ENCODE measurements at places on chromosomes 1 and 21.

- DNase-seq, result no peak
Observed at GRCh38 chr1:232568331-232568852, 61.5 kb downstream of the SIPA1L2 start.

GRCh38 chr1:172600615-172601014 is 58.3 kb upstream of the FASLG start:
- no peak for DNase-seq

DNA sequence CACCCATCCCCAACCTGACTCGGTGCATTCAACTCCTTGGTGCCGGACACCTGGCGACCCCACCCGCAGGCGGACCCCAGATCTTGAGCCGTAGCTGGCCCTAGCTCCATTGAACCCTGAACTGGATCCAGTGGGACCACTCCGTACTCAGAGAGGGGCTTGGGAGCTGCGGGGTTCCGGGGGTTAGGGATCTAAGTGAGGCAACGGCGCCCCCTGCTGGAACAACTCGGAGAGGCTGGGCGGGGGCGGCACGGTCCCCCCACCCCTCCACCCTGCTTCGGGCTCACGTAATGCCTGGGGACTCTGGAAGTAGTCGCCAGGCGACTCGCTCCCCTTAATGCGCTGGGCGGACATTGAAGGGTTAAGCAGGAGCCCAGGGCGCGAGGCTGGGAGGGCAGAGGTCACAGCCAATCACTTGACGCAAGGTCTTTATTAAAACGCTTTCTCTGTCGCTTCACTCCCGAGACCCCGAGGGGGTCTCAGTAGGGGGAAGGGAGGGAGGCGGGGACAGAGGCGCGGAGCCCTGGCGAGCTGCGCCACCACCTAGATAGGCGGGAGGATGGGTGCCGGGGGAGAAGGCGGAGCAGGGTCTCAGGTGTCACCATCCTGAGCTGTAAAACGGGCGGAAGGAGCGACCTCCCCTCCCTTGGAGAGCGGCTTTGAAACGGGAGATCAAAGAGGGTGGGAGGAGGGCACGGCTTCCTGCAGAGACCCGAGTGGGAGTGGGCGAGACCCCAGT is 704 bp upstream of the CRABP2 start:
- peak; percentile 71 for DNase-seq

GRCh38 chr1:199976496-199977144 is 50.9 kb upstream of the NR5A2 start:
- no peak for DNase-seq

GRCh38 chr1:21174230-21174629 is 2.5 kb downstream of the EIF4G3 start:
- DNase-seq, result no peak

DNA sequence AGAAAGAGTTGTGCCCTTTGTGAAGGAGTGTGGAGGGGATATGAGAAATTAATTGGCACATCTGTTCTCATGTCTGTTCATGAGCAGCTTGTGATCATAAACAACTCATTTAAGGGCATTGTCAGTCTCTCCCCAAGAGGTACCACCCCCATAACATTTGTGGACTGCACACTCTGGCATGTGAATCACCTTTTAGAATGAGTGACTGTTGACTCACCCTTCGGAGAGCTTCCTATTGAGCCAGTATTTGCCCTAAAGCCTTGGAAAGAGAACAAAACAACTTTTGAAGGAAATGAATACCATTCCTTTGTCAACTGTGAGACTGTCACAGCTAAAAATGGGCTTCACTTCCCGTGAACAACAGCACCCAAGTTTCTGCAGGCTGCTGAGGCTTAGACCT is 27.5 kb upstream of the MYSM1 start:
- DNase-seq, result no peak

GRCh38 chr1:25619101-25619890 is 2.7 kb downstream of the MAN1C1 start:
- peak; percentile 58 for DNase-seq

DNA sequence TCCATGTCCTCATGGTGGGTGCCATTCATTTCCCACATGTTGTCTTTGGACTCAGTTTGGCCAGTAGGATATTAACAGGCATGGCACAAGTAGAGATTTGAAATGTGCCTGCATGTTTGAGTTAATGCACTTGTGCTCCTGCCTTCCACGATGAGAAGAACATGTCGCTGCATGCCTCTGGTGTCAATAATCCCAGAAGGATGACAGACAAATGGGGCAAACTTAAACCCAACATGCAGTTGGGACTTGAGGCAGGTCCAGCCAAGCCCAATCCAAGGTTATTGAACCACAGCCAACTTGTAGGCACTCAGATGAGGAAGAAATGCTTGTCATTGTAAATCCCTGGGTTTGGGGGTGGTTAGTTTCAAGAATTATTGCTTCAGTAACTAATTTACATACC is 174.6 kb downstream of the TRIM33 start:
- no peak for DNase-seq

GRCh38 chr1:116379674-116380498 is 6.8 kb downstream of the ATP1A1 start:
- no peak for DNase-seq

DNA sequence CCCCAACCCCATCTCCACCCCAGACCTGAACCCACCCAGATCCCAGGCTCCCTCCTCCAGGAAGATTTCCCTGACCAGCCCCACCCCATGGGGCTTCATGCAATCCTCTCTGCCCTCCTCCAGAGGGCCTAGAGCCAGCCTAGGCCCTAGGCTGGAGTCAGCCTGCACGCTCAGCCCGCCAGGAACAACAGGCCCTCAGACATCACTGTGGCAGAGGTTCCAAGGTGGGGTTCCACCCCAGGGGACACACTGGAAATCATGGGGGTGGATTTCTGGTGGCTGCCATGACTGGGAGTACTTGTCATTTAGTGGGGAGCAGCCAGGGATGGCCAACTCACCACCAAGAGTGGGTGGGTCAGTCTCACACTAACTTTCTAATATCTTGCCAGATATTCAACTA is 122.0 kb downstream of the GLIS1 start:
- no peak for DNase-seq

- no peak for DNase-seq
Observed at GRCh38 chr1:212586206-212587015, 22.1 kb upstream of the ATF3 start.

- no peak for DNase-seq
Observed at GRCh38 chr21:25901330-25901979, 166.7 kb downstream of the GABPA start.

GRCh38 chr1:178682886-178683285 is 42.2 kb upstream of the RALGPS2 start:
- DNase-seq, result no peak

- DNase-seq, result no peak
Observed at GRCh38 chr1:18866314-18866713, 6.9 kb upstream of the TAS1R2 start.

GRCh38 chr1:18546026-18546425 is 65.3 kb downstream of the KLHDC7A start:
- no peak for DNase-seq

GRCh38 chr1:110266834-110267233 is 56.7 kb downstream of the KCNC4 start:
- DNase-seq, result no peak

DNA sequence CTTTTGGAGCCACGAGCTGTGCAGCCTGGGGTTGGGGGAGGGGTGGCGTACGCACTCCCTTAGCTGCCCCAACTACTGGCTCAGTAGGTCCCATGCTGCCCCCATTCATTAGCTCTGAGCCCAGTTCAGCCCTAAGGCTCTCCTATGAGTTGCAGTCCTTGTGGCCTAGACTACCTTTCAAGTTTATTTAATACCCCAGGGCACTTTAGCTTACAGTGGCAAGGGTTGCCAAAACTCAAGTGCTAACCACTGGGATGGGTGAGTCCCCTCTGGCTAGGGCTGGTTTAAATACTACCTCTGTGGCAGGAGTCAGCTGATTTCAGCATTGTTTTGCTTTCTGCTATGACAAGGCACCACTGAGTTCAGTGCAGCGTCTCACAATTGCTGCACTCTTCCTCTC is 118.2 kb downstream of the ODF2L start:
- DNase-seq, result no peak

DNA sequence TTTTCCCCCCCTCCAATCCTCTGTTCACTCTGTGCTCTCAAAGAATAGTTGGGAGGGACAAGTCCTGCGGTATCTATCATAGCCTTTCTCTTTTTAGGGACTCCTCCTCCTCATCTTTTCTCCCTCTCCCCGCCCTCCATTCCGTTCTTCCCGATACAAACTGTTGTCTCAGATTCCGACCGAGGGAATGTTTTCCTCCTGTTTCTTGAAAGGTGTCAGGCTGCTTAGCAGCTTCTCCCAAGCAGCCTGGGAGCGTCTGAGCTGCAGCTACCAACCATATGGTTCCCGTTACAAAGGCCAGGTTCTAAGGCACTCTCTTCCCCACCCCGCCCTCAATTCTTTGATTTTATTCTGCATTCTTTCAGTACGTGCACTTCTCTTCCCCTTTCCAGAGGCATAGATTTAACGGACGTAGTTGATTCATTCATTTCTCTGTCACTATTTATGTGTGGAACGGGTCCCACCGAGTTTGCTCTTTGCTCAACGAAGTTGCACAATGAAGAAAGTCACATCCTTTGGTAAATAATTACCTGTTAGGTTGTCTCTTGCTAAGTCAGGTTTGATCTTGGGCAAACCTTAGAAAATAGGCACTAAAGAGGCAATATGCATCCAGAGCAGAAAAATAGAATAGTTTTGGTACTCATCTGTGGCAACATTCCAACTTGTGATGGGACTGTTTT is 2.8 kb downstream of the ADGRL2 start:
- no peak for DNase-seq

GRCh38 chr1:3186526-3186921 is 117.5 kb downstream of the PRDM16 start:
- DNase-seq, result no peak

DNA sequence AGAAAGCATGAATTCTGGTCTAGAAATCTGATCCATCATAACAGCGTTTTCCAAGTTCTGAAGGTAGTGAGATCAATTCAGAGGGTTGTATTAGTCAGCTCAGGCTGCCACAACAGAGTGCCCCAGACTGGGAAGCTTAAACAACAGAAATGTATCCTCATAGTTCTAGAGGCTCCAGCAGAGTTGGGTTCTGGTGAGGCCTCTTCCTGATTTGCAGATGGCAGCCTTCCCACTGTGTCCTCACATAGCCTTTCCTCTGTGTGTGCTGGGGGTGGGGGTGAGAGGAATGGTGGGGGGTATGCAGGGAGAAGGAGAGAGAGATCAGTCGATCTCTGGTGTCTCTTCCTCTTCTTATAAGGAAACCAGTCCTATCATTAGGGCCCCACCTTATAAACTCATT is 15.1 kb downstream of the ZBTB8B start:
- DNase-seq, result no peak

DNA sequence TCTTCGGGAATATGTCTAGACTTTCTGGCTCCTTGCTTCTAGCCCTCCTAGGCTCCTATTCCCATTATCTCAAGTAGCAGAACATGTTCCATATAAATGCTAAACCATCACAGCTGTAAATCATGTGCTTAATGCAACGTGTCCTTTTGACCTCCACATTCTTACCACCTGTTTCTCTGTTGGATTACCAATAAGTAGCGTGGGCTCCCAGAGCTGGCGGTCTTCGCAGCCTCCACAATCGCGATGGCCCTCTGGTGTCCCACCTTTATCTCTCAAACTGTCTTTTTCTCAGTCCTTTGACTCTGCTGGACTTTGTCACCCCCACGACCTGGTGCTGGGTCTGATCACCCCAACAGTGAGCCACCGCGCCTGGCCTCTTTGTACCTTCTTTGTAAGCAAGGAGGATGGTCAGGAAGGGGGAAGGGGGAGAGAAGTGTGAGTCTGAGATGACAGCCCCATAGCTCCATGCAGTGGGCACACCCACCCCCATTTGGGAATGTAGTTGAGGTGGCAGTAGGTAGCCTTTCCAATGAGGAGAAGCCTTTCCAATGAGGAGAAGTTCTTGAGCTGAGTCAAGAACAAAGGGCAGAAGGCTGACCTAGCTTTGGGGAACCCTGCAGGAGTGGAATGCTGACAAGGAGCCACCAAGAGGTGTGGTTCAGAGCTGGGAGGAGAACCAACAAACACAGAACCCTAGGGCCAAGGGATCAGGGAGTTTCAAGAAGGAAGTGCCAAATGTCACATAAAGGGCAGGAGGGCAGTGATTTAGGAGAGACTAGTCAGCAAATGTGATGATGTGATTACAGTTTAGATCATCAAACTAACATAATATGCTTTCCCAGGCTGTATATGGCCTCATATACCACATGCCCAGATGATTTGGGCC is 14.2 kb downstream of the TRAF5 start:
- DNase-seq, result no peak

- no peak for DNase-seq
Observed at GRCh38 chr1:41501581-41501980, 17.1 kb upstream of the EDN2 start.

Data from amygdala (tissue), 56 donors.